ENCODE measurements at places on chromosomes 12 and 14. TPM values are rescaled to one million over a fixed set of nuclear protein-coding genes. Genes with fewer than 3 reads are reported as not detected.

DNA sequence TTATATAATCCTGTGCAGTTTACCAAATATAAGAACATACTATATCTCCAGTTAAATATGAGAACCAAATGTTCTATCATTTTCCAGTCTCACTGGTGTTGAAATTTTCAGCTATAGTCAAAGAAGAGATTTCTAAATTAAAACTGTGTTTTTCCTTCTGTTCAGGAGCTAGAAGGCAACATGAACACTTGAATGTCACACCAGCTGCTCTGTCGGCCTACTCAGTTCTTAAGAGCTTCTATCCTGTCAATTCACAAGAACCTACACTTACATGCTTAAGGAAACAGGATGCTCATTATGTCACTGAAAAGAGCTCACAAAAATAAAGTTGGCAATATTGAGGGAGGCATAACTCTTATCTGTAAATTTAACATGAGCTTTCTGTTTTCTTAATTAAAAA is 43.1 kb downstream of the ATP2B1 start:
- no peak for DNase-seq

DNA sequence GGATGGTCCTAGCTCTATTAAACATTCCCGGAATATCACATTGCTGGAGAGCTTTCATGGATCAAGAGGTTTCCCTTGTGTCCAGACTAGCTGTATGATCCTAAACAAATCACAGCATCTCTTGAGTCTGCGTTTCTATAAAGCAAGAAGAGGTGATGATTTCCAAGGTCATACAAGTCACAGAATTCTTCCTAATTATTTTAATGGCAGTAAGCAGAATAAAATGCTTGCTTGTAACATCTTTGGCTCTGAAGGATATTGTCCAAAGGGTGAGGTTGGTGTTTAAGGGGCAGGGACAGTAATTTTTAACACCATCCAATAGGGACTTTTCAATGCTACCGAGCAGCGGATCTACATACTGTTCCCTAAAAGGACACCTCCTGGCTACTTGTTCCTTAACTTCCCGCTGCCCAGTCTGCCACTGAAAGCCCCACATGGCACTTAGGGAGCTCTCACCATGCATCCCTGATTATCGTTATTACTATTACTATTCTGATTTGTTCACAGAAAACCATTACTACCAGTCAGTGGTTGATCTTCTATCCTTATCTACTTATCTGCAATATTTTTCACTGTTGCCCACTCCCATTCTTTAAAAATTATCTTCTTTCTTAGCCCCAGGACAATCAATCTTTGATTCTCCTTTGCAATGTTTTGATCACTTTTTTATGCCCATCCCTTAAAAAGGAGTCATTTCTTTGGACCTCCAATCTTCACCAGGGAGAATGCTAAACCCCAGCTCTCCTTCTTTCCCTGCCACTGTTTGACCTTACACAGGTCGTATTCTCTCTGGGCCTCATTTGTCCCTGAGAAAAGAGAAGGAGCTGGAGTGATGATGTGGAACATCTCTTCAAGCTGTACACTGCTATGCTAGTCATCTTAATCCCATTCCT is 4.0 kb upstream of the PCED1B start:
- no peak for DNase-seq

DNA sequence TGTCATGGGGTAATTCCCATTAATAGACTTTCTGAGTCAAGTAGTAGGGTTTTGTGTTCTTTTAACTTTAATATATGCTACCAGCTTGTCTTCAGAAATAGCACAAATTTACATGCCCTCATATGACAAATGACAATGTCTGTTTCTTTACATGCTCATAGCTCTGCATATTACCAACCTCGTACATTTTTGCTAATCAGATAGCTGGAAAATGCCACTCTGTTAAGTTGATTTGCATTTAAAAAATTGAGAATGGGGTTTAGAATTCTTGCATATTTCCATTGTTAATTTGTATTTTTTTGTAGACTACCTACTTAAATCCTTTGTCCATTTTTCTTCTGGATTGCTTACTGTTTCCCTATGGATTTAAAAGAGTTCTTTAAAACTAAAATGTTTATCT is 31.2 kb downstream of the SERPINA1 start:
- DNase-seq: no peak

DNA sequence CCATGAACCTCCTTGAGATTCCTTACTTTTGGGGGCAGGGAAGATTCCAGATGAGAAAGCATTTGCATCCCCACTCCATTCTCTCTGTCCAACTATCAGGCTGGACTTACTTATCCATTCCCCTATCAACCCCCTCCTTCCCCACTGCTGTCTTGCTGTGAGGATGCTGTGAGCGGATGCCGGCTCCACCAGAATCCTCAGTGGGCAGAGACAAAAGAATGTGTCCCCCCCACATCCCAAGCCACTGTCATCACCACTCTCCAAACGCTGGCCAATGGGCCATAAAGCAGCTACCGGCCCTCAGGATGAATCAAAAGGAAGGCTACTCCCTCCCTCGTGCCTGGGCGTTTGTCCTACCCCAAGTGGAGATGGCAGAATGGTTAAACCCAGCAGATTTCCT is 173.0 kb upstream of the NTF3 start:
- no peak for DNase-seq

DNA sequence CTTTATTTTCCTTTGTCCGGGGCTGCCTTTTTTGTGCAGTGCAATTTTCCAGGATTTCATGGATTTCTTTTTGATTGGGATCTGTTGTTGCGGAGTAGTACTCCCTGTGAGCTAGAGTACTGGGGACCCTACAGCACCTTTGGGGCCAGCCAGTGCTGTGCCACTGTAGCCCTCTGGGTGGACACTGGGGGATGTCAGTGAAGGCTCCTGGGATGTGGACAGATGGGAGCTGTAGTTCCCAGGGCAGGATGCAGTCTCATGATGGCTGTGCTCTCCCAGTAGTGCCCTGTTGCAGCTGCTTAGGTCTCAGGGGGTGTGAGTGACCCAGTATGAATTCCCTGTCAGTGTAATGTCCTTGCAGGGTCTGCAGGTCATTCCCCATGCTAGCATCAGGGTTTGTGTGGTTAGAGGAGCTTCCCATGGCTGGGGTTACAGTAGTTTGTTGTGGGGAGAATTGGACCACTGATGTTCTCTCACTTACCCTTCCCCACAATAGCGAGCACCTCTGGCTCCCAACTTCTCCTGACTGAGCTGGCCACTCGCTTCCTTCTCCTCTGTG is 72.2 kb downstream of the BRMS1L start:
- no peak for DNase-seq

DNA sequence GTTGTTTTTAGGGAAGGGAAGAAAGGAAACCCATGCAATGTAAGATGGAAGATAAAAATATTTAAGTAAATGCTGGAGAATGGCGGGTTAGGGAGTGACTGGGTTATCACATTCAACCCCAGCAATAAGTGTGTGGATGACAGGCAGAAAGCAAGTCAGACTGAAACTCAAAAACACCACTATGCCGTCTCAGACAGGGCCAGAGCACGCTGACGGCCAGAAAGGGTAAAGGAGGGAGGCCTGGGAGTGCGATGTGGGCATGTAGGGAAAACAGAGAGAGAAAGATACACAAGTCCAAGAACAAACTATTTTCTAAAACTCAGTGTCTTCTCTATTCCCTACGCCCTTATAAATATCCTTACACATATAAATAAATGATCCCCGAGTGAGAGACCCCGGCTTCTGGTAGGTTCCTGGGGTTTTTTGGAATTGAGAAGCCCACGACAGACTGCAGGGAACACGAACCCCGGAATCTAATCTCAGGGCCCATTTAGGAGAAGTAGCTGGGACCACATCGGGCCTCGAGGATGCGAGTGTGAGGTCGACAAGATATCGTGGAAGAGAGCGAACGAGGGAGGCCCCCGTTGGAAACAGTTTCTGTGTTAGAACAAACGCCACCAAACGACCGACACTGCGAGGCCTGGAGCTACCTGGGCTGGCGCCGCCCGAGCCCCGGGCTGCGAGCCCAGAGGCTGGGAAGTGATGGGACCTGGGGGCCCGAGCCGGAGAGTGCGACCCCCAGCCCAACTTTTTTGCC is 735 bp upstream of the OTX2 start:
- DNase-seq: no peak

- DNase-seq: no peak
Measured at GRCh38 chr14:101078170-101078891, 174.8 kb upstream of the RTL1 start.

- no peak for DNase-seq
Measured at GRCh38 chr12:113610698-113611097, 139.0 kb upstream of the LHX5 start.

GRCh38 chr12:94488463-94488862 is 28.8 kb upstream of the CEP83 start:
- no peak for DNase-seq

GRCh38 chr14:97946240-97946639 is 1149.1 kb downstream of the VRK1 start:
- DNase-seq: no peak

DNA sequence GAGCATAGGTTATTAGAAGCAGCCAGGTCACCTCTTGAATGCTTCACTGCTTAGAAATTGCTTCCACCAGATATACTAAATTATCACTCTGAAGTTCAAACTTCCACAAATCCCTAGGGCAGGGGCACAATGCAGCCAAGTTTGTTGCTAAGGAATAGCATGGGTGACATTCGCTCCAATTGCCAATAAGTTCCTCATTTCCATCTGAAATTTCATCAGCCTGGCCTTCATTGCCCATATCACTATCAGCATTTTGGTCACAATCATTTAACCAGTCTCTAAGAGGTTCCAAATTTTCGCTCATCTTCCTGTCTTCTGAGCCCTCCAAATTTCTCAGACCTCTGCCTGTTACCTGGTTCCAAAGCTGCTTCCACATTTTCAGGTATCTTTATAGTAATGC is 356.1 kb downstream of the DAD1 start:
- no peak for DNase-seq

DNA sequence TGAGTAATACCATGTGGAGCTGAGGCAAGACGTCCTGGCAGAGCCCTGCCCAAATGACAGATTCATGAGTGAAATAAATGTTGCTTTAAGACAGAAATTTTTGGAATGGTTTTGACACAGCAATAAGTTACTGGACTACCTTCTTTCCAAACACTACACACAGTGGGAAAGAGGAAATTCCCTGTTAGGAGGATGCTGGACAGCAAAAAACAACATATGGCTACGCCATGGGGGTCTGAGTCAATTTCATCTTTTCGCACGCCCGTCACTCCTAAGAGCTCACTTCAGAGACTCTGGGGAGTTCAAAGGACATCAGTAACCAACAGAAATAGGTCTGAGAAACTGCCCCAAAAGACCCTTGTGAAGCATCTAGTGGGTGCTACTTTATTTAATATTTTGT is 55.4 kb downstream of the TMEM132C start:
- no peak for DNase-seq

- no peak for DNase-seq
Measured at GRCh38 chr14:34340025-34340625, 121.9 kb downstream of the SPTSSA start.

GRCh38 chr12:111741235-111741812 is 25.4 kb upstream of the ALDH2 start:
- DNase-seq: no peak

GRCh38 chr12:109645194-109645593 is 68.4 kb upstream of the FAM222A start:
- DNase-seq: no peak

DNA sequence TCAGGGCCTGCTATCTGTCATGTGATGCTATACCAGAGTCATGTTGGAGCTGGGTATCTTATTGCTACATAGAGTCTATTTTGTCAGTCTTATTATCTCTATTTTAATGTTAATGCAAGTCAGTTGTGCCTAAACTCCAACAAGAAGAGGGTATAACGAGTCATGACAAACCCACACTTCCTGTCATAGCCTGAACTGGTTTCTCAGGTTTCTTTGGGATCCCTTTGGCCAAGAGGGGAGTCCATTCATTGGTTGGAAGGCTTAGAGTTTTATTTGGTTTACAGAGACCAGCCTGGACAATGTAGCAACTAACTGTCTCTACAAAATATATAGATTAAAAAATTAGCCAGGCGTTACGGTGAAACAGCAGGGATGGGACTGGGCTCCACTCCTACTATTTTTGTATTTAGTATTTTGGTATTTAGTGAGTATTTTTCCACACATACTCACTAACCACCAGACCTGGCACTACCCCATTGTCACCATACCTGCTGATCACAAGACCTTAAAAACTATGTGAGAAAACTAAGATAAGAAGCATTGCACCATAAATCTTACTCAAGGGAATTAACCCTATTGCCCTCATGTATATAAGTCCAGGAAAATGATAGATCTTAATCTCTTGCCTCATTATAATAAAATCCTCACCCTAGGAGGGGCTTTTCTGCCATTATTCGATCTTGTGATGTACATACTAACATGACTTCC is 387.5 kb downstream of the IPO8 start:
- DNase-seq: no peak

DNA sequence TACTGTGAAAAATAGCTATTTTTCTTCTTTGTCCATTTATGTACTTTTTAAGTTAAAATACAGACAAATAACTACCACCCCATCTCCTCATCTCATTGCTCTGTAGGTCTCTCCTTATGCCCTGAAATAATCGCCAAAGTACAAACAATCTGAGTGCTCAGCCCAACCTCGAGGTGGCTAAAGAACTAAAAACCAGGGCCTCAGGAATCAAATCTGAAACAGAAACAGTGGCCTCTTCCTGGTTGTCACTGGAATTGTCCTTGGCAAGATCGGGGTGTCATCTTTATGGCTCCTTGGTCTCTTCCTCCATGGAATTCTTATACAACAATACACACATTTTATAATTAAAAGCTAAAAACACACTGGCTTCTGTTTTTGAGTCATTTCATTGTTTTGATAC is 182.4 kb downstream of the ASCL1 start:
- no peak for DNase-seq

DNA sequence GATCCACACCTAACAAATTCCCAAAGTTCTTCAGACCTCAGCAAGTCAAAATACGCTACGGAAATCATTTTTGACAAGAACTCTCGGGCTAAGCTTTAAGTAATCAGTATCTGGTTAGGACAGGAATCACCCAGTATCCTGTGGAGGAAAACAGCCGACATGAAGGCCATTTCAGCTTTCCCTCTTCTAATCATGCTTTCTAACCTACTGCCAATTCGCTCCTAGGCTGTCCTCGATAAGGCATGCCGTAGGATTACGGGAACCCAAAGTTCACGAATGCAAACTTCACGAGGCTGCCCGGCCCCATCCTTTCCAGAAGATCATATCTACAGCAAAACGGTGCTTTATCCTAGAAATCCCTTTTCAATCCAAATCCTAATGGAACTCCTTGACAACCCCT is 81.8 kb upstream of the PTPRB start:
- DNase-seq: no peak

Gene MOK
- total RNA-seq: 2.7 TPM

Gene NKX2-1
- total RNA-seq: not detected

Gene MIPOL1
- not detected for total RNA-seq

Gene DDX11
- 55.2 TPM for total RNA-seq

Gene OR2AP1
- total RNA-seq: 0.27 TPM

Gene VRTN
- total RNA-seq: not detected

Gene TSPAN11
- not detected for total RNA-seq

Gene SERPINA9
- not detected for total RNA-seq

Gene ZC2HC1C
- not detected for total RNA-seq

Gene HOXC11
- not detected for total RNA-seq

Gene TTC7B
- 0.25 TPM for total RNA-seq
